Left renal pelvis (tissue), 4 donors: ENCODE measurements at places on chromosomes 1 and 21. TPM values are rescaled to one million over a fixed set of nuclear protein-coding genes. Genes with fewer than 3 reads are reported as not detected.

- peak; percentile 36 for DNase-seq
These were observed 29.8 kb upstream of the RNF186 start for GRCh38 chr1:19844731-19845495.

The ZNF672 gene
- 25.9 TPM for polyA plus RNA-seq

The DNTTIP2 gene
- polyA plus RNA-seq = 65.9 TPM

DNA sequence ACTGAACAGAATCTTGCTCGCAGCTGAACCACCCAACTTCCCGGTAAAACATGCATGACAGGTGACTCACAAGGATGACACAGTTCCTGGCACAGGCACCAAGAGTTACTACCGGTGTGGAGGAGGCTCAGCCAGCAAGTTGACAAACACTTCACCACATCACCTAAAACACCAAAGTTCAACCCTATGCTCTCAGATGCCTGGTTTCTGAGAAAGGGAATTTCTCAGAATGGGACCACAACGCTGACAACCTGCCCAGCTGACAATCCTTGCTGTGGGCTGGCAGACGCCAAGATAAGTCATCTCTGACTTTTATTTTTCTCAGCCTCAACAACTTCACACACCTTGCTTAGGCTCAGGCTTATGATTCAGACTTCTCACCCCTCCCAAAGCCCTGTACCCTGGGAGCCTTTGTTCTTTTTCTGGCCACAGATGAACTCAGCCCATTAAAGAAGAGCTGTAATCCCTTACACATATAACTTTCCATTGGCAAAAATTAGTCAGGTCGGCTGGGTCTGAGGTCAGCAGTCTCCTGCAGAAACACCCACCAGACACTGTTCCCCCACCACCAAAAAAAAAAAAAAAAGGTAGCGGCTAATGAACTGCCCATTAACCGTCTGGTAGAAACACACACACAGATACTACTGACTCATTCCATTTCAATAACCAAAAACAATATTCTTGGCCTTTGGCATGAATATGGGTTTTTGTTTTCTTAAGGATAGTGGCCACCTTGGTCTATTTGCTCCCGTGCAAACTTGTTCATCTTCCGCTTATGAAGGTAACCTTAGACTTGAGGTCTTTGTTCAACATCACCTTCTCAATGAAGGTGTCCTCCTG is 10.8 kb upstream of the TIAM1 start:
- DNase-seq = no peak

The SYTL1 gene
- polyA plus RNA-seq = 10.4 TPM

DNA sequence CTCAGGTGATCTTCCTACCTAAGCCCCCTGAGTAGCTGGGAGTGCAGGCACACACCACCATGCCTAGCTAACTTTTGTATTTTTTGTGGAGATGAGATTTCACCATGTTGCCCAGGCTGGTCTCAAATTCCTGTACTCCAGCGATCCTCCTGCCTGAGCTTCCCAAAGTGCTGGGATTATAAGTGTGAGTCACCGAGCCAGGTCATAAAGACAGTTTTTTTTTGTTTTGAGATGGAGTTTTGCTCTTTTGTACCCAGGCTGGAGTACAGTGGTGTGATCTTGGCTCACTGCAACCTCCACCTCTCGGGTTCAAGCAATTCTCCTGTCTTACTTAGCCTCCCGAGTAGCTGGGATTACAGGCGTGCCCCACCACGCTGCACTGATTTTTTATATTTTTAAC is 42.1 kb downstream of the KIF1B start:
- no peak for DNase-seq
